ENCODE measurements at places on chromosomes 1 and 21.
A peak's percentile ranks its signal among the peaks of the same experiment; 100 is the strongest.

DNA sequence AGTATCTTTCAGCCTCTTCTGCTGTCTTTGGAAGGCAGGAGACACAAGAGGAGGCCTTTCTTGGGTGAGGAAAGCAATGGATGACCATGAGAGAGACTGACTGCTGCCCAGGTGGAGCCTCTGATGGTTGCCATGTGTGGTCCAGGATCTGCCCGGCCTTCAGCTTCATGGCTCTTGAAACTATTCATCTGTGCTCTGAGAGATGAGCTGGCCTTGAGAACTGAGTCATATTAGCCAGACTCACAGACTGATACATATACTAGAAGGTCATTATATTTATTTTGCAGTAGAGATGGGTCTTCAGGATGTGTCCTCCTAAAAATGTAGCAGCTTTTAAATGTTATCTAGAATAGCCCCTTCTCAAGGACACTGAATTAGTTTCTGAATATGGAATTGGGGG is 33.7 kb downstream of the PTGFRN start:
- no peak for DNase-seq

- no peak for DNase-seq
Observed at GRCh38 chr1:87167157-87167789, 161.4 kb upstream of the LMO4 start.

DNA sequence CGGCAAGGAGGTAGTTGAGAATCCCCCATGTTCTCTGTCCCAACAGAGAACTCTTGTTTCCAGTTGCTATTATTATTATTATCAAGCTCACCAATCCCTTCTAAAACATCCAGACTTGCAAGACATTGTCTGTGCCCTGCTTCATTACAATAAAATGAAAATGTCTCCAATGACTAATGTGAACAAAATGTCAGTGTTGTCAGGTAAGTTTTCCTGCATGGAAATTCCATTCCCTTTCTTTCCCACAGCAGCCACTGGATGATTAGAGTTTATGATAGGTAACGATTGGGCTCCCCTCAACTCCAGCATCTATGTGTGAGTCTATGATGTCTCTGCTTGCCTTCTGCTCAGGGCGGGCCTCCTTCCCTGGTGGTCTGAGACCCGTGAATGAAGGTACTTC is 8.9 kb upstream of the DYRK1A start:
- no peak for DNase-seq

GRCh38 chr1:222266223-222267196 is 281.4 kb downstream of the HHIPL2 start:
- peak; percentile 66 for DNase-seq

- DNase-seq: peak; percentile 35
Observed at GRCh38 chr1:13699510-13699909, 478 bp upstream of the PRDM2 start.

- DNase-seq: peak; percentile 79
Observed at GRCh38 chr1:21618561-21619374, 50.4 kb downstream of the RAP1GAP start.

DNA sequence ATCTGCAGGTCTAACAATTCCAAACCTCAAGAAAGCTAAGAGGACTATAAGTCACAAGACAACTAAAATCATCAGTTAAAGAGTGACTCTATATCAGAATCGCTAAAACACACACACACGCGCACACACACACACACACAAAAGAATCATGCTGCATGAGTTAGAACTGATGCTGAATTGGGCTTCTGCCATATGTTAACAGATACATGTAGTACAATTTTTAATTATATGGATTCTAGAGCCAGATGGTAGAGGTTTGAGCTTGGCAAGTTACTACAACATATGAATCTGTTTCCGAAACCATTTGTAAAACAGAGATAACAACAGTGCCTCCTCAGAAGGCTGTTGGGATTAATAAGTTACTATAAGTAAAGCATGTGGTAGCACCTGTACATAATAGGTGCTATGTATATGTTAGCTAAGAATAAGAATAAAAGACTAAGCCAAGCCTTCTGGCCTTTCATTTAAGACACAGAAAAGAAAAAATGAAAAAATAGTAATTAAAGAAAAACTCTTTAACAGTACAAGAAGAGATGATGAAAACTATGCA is 17.9 kb downstream of the EPRS1 start:
- DNase-seq: no peak

DNA sequence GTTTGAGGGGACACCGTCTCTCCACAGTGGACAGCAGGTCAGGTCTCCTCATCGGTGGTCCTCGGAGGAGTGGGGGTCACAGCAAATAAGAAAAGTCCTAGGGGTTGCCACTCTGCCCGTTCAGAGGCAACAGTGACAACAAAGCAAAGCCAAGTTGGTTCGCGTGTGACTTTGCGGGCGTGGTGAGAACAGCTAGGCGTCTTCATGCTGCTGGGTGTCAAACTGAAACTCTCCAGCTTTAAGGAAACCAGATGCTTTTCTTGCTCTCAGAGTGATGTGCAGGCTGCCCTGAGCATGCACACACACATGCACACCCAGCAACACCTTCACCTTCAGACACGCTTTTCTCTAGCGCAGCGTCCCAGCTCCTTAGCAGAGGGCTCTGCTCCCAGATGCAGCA is 70.1 kb upstream of the ARHGEF16 start:
- no peak for DNase-seq

- no peak for DNase-seq
Observed at GRCh38 chr21:37117204-37117603, 44.1 kb downstream of the TTC3 start.

GRCh38 chr1:186390925-186391324 is 15.3 kb downstream of the ODR4 start:
- no peak for DNase-seq

- peak; percentile 16 for DNase-seq
Observed at GRCh38 chr1:59143133-59143487, 153.8 kb upstream of the FGGY start.

DNA sequence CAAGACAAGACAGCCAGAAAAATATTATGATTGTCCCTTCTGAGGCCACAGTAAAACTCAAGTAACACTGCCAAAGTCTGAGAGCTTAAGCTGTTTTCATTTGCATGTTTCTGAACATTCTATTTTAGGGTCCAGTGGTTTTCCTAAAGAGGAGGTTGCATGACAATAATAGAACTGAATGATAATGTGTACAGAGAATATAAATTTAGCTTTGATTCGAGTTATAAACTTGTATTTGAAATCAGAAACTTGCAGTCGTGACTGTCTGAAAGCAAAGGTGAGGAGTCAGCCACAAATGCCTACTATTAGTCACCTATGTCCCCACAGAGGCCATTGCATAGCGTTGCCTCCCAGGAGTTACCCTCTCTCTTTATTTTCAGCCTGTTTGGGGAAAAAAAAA is 363.1 kb upstream of the ADGRL2 start:
- no peak for DNase-seq

GRCh38 chr21:33035147-33035546 is 9.4 kb downstream of the OLIG2 start:
- DNase-seq: no peak

GRCh38 chr21:39430954-39431353 is 14.6 kb downstream of the LCA5L start:
- DNase-seq: no peak

DNA sequence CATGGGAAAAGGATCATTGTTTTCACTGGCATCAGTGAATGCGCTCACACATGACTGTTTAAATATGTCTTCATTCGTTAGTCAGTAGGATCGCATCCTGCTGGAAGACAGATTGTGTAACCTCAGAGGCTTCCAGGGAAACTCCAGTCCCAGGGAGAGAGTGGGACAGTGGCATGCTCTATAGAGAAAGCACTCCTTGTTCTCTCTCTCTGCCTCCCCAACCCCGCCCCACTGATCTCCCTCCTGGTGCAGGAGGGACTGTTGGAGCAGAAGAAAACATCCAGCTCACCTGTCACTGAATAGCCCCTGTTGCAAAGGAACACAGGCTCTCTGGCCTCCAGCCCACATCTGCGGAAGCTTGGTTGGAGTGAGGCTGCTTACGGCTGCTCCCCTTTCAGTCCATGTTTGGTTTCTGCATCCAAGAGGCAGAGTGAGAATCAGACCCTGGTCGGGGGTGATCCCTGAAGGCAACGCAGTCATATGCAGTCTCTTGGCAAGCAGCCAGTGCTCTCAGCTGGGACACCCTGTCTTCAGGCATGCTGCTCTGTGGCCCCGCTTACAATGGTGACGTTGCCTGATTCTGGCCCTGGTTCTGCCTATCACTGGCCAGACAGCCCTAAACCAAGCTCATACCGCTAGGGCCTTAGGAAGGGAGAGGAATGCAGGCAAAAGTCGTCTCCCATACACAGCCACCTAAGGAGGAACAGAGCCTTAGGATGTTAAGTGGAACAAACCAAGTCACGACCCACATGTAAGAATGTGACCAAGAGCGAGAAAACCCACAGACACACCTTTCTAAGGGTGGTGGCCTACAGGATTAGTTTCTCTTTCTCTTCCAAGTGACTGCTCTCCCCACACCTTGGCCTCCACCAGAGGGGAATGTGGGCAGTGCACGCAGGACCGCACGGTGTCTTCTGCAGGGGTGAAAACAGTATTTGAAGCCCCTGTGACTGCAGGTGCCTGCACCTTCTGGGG is 39.7 kb downstream of the BACE2 start:
- peak; percentile 63 for DNase-seq

DNA sequence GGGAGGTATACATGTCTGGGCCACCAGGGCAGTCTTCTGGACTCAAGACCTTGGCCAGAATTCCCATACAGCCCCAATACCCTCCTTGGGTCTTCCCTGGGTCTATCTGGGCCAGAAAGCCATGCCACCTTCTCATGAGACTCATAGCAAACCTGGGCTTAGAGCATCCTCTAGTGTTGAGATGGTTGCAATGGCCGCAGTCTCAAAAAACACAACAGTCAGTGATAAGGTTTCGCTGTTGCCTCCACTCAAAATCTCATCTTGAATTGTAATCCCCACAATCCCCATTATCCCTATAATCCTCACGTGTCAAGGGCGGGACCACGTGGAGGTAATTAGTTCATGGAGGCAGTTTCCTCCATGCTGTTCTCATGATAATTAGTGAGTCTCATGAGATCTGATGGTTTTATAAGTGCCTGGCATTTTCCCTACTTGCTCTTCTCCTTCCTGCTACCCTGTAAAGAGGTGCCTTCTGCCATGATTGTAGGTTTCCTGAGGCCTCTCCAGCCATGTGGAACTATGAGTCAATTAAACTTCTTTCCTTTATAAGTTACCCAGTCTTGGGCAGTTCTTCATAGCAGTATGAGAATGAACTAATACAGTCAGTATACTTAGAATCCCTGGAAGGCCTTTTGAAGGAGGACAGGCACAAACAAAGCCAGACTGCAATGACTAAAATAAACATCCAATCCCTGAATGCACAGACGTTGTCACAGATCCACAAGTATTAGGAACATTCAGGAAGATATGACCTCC is 77.0 kb downstream of the CTH start:
- DNase-seq: peak; percentile 83

DNA sequence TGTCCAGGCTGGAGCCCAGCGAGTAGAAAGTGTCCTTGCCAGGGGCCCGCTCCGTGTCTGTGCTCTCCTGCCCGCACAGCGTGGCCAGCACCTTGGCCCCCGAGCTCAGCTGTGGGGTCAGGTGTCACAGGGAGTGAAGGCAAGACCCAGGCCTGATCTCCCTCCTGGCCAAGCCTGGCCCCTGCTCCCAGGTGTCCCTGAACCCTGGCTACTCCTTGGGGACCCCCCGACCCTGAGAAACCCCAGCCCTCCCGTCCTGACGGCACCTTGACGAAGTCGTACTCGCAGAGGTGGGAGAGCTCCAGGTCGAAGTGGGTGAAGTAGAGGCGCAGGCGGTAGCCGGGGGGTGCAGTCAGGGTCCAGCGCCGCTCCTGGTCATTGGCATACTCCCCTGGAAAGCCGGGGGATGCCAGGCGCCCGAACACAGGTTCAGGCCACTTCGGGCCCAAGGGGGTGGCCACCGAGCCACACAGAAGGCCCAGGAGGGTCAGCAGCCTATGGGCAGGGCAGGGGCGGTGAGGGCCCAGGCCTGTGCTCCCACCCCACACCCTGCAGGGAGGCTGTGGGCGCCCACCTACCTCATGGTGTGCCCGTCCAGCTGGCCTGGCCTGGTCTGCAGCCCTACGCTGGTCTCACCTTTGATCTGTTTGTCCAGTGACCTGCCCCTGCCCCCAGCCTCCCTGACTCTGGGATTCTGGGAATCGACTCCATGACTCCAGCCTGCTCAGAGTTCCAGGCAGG is at the start of gene MASP2:
TSS of gene MASP2 (minus strand) at position 615 of the 741 bp plus-strand sequence. CDS start at position 583, 32 bp downstream.
- no peak for DNase-seq

DNA sequence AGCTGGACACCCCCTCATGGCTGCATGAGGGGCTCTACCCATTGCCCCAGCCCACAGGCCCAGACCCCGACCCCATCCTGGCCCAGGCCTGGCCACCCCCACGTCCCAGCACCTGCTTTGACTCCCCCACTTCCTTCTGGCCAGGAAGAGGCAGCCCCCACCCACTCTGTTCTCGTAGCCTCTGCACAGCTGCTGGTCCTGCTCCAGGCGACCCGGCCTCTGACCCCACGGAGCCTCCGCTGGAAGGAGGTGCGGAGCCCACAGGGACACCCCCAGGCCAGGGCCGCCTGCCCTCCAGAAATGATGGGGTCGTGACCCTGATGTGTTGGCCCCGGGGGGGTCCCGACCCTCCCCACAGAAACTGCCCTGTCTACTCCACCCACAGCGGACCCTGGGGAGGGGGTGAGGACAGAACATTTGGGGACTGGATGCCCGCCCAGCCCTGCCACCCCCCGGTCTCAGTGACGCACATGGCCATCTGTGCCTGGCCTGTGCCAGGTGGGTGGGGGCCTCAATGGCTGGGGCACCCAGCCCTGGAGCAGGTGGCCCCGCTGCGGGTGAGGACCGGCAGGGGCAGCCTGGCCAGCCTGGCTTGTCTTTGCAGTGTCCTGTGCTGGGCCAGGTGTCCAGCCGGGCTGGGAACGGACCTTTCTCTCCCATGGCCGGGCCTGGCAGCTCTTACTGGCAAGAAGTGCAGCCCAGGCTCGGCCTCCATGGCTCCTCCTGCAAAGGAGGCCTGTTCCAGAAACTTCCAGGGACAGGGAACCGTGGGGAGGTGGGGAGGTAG is 78.6 kb downstream of the MORN1 start:
- DNase-seq: no peak

DNA sequence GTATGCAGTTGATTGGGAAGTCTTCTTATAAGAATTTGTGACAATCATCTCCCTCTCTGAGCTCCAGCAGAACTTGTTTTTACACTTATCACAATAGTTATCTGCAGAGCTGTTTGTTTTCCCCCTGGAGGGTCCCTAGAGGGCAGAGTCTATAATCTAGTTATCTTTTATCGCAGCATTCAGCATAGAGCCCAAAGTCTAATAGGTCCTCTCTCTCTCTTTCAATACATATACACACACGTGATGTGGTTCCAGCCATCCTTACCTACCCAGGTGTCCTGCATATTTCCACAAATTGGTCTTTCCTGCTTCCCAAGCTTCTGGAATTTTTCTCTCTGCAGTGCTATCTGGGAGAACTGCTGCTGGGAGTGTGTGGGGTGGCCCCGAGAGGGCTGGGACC is 229.6 kb upstream of the KIAA0040 start:
- no peak for DNase-seq

GRCh38 chr1:67713057-67713846 is 28.3 kb downstream of the GADD45A start:
- DNase-seq: peak; percentile 82

All from hematopoietic multipotent progenitor cell treated with erythropoietin and hydrocortisone succinate and interleukin-3 and kit ligand, for 6 days (in vitro differentiated cells).